Stimulated activated CD8-positive, alpha-beta memory T cell treated with anti-CD3 and anti-CD28 coated beads, Interleukin-7, amount 100 ng/mL, for 1 hour (primary cell): ENCODE measurements at places on chromosomes 1 and 21.

DNA sequence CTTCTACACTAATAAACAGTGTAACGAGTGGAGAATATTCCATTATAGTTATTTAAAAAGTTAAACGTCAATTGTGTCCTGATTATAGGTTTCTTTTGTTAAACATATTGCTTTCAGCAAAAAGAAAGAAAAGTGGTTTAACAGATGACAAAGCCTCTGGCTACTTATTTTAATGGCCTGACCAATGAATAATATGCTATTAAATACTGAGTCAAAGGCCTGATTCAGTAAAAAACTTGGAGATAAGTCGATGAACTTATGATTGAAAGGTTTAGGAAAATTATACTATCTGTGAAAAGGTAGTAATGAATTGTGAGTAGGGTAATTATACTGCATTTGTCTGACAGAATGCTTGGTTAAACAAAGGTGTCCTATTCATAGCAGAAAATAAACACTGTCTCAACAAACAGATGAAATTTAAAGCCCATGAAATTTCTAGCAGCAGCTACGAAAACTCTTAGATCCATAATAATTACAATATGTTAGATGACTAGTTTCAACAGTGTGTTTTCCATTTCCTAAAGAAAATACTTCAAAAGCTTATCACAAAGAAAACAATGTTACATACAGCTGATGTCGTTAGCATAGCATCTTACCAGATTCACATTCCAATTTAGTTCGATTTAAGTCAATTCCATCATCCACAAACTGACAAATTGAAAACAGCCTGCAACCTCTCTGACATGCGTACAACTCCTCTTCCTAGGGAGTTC lies 6.2 kb downstream of the TMEM59 start:
- DNase-seq = no peak

- DNase-seq = peak; percentile 83
Observed at GRCh38 chr1:224513787-224514209, 79.2 kb upstream of the WDR26 start.

- DNase-seq = no peak
Observed at GRCh38 chr1:205500240-205501233, 3.9 kb upstream of the CDK18 start.

DNA sequence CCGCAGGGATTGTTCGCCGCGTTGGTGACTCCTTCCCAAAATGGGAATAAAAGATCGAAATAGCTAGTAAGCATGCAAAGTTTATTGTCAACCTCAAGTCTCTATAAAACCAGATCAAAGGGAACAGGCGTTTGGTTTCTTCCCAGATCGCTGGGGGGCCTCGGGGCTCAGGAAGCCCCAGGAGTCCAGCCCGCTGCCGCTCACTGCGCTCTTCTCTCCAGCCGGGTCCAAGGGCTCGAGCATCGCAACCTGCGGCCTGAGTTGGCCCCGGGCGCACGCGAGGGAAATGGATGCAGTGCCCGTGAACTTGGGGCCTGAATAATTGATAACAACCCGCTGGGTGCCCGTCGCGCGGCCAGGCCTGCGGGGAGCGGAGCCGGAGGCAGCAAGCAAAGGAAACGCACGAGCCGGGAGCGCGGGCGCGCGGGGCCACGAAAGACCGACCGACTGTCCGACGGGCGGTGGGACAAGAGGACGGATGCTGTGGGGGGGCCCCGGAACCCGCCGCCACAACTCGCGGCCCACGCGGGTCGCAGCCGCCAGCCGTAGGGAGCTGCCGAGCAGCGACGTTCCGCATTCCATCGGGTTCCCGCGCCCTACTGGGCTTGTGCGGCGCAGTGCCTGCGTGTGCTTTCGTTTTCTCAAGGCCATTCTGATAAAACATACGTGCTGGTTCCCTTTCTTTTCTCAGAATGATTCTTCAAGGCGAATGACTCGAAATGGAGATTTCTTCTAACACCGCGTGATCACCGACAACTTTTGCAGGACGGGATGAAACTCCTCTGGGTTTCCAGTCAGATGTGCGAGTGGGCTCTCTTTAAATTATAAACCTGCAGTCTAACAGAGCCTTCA lies 14.0 kb upstream of the ALX3 start:
- no peak for DNase-seq

DNA sequence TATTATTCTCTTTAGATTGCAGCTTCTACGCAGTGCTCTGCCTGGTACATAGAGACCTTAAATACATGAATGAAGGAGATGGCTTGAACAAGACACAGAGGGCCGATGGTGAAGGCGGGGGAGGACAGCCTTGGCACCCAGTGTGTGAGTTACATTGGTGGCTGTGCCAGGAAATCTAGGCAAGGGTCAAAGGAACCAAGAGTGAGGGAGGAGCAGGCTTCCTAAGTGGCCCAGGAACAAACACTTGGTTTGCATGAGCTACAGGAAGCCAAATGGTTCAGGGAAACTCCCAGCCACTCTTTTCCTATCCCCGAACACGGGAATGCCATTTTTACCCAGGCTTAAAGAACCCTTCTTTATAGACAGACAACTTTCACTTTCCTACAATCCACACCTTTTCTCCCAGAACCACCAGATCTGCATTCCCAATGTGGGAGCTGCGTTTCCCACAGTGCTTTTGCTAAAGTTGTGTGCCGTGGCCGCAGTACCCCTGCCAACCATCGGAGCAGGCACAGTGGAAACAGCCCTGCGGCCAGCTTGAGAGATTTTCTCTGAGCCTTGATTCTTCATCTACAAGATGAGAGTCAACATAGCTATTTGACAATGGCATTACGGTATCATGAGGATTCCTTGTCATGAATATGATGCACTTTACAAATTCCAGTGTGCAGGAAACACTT lies 3.5 kb upstream of the CLEC20A start:
- DNase-seq = no peak

GRCh38 chr1:224458996-224459395 lies 24.4 kb upstream of the WDR26 start:
- DNase-seq = no peak

DNA sequence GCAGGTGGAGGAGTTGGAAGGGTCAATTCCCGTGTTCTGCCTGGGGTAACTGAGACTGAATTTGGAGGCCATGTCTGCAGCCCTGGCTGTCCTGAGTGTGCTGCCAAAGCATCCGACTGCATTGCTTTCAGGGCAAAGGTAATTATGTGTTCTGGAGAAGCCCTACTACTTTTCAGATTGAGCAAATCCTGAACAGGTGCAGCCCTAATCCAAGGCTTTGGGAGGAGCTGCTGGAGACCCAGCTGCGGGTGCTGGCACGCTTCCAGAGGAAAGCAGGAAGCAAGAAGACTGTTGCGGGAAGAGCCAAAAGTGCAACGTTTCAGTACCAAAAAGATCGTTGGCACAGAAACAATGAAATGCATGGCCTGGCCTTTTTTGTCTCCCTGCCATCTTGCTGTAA lies 73.7 kb upstream of the NRIP1 start:
- DNase-seq = no peak

- DNase-seq = no peak
Observed at GRCh38 chr1:224724566-224724965, 108.4 kb downstream of the CNIH3 start.

GRCh38 chr1:25987951-25988350 lies 9.9 kb downstream of the PAFAH2 start:
- no peak for DNase-seq

DNA sequence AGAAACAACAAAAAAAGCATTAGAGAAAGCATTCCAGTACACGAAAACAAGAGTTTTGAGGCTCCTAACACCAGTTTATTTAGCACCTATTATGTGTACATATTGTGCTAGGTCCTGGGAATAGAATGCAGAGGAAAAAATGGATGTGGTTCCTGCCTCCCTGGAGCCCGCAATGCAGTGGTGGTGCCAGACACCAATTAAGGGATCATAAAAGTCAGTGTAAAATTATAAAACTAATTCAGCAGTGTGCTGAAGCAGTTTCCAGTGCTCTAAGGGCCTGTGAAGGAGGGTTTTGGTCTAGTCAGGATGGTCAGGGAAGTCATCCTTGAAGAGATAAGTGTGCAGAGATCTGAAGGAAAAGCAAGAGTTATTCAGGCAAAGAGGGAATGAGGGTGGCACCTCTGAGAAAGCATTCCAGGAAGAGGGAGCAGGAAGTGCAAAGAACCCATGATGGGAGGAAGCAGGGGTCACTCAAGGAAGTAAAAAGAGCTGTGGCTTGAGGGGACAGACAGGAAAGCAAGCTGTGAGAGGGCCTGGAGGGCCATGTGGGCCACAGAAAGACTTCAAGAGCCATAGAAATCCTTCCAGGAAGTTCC lies 65.2 kb upstream of the IFNLR1 start:
- DNase-seq = no peak

DNA sequence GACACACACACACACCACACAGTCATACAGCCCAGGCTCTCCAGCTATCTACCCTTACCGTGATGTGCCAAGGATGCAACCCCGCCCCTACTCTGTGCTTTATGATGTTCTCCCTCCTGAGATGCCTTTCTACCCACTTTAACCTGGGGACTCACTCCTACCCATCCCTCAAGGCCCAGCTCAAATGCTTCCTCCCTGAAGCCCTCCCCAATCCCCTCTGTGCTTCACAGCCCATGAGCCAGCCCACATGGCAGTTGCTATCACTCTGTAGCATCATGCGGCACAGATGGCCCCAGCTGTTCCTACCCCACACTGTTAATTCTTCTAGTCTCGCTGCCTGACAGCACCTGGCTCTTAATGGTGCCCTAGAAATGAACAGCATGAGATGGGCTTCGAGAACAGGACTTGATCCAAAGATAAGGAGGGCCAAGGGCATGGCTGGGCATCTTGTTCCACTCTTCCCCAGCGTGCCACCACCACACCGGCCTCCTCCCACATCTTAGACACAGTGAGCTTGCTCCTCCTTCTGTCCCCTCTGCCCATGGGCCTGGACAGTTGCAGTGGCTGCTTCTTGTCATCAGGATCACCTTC lies 109.8 kb downstream of the GLIS1 start:
- no peak for DNase-seq

GRCh38 chr21:41665766-41666595 lies 100.9 kb downstream of the RIPK4 start:
- no peak for DNase-seq

GRCh38 chr1:89815611-89816010 lies 5.2 kb upstream of the LRRC8D start:
- DNase-seq = no peak

DNA sequence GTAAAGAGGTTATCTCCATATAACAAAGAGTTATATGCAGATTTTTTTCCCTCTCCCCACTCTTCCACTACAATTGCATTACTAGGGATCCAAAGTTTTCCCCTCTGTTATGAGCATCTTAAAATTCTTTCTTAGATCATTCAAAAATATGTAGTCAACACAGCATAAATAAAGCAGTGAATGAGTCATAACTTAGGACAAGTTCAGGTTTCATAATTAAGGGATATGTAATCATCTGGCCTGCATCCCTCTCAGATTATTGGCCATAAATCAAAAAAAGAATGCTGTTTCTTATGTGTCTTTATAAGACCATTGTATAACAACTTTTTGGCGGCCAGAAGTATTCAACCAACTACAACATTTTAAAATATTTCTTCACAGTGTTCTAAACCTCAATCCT lies 1526.1 kb downstream of the KCNT2 start:
- DNase-seq = no peak

- no peak for DNase-seq
Observed at GRCh38 chr1:227952374-227953021, 4.8 kb upstream of the WNT9A start.
